ENCODE measurements at places on chromosomes 12 and 14. TPM values are rescaled to one million over a fixed set of nuclear protein-coding genes. Genes with fewer than 3 reads are reported as not detected.
A peak's percentile ranks its signal among the peaks of the same experiment; 100 is the strongest.

Gene GPR132
- 1.1 TPM for total RNA-seq

GRCh38 chr14:104603711-104604401, 716 bp downstream of the TMEM179 start:
- DNase-seq, result peak; percentile 13

Gene BEGAIN
- 2.1 TPM for total RNA-seq

- DNase-seq, result no peak
Observed at GRCh38 chr12:4768341-4768740, 48.1 kb downstream of the GALNT8 start.

Gene DIO2
- 2.0 TPM for total RNA-seq
